ENCODE measurements at places on chromosomes 16 and 17.

- peak; percentile 73 for DNase-seq
These were observed 192.8 kb downstream of the MAP2K6 start for GRCh38 chr17:69607162-69607834.

DNA sequence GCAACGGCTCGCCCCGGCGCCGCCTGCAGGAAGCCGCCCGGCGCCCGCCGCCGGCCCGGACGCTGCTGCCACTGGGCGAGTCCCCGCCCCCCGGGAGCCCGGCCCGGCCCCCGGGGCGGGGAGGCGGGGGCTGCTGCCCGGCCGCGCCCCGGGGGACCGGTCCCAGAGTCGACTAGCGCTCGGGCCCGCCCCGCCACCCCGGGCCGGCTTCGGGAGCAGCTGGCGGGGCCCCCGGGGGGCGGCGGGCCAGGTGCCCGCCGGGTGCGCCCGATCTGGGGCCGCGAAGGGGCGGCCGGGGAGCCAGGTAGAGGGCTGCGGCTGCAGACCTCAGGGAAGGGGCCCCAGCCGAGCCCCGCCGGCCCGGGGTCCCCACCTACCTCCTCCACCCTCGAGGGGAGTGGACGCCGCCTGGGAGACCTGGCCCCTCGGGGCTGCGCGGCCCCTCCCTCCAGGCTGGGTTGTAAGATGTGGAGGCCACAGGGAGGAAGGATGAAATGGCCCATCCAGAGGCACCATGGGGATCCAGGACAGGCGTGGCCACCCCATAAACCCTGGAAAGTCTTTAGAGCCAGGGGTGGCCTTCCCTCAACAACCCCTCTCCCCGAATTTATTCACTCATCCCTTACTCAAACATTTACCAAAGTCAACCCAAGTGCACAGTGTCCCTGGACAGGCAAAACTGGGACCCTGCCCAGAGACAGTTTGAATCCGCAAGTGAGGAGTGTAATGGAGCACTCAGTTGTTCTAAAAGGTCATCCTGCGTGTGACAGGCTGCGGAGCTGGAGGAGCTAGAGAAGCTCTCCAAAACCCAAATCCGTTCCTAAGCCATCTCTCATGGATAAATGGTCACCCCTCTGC is at the start of gene CDYL2:
Gene CDYL2, minus strand, starts transcription at position 73 of the 858 bp plus-strand sequence. CDS start 425 bp downstream, outside the sequence.
- DNase-seq: no peak

DNA sequence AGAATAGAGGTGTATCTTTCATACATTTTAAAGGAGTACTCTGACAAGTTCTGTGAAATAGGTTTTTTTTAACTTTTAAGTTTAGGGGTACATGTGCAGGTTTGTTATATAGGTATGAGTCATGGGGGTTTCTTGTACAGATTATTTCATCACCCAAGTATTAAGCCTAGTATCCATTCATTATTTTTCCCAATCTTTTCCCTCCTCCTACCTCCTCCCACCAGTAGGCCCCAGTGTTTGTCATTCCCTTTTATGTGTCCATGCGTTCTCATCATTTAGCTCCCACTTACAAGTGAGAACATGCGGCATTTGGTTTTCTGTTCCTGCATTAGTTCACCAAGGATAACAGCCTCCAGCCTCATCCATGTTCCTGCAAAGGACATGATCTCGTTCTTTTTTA is 175.5 kb downstream of the CYB561 start:
- no peak for DNase-seq

DNA sequence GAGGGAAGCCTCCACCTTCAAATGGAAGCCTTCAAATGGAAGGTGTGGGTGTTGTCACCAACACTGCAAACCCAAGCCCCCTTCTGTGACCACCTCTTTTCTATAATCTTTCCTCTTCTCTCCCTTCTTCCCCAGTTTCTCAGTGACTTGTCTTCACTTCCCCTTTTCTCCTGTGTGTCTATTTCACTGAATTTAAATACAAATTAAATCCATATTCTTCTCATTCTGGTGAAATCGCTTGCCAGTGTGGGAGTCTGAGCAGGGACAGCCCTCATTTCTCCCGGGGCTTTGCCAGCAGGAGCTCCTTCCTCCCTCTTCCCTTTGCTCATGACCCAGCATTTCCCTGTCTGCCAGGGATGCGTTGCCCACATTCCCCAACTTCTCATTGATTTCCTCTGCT is 6.4 kb upstream of the ITGAX start:
- no peak for DNase-seq

GRCh38 chr16:57522960-57523359 is 13.4 kb downstream of the CCDC102A start:
- no peak for DNase-seq

DNA sequence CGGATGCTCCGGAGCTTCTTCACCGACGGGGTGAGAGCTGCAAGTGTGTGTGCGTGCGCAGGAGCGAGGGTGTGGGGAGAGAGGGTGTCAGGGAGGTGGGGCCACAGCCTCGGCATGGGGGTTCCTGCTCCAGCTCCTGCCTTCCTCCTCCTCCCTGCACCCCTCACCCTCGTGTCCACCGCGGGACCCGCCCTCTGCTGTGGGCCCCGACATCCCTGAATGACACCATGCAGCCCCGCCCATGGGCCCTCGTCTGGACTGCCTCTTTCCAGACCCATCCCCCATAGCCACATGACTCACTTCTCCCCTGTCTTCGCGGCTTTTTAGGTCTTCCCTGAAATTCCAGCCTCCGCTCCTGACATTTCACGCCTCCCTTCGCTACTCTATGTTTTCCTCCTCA is 41.6 kb downstream of the ARHGAP23 start:
- no peak for DNase-seq

- no peak for DNase-seq
These were observed 203.5 kb upstream of the N4BP1 start for GRCh38 chr16:48813485-48813884.

- DNase-seq: no peak
These were observed 43.6 kb downstream of the NFATC3 start for GRCh38 chr16:68128577-68129305.

DNA sequence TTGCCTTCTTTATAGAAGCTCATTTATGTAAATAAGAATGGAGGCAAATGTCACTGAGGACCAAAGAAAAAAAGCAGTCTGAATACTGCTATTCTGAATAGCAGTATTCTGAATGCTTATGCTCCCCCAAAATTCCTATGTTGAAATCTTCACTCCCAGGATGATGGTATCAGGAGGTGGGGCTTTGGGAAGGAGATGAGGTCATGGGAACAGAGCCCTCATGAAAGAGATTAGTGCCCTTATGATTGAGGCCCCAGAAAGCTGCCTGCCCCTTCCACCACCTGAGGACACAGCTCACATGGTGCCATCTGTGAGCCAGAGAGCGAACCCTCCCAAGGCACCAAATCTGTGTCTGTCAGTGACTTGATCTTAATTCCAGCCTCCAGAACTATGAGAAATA is 28.8 kb downstream of the HEATR6 start:
- no peak for DNase-seq

GRCh38 chr17:4733073-4733531 is 1.9 kb downstream of the MED11 start:
- DNase-seq: no peak

- no peak for DNase-seq
These were observed 124.5 kb upstream of the MAF start for GRCh38 chr16:79725051-79725450.

GRCh38 chr17:74671031-74671771 is 41.5 kb downstream of the CD300LF start:
- peak; percentile 89 for DNase-seq

GRCh38 chr16:12972246-12972645 is 70.8 kb downstream of the SHISA9 start:
- DNase-seq: no peak

DNA sequence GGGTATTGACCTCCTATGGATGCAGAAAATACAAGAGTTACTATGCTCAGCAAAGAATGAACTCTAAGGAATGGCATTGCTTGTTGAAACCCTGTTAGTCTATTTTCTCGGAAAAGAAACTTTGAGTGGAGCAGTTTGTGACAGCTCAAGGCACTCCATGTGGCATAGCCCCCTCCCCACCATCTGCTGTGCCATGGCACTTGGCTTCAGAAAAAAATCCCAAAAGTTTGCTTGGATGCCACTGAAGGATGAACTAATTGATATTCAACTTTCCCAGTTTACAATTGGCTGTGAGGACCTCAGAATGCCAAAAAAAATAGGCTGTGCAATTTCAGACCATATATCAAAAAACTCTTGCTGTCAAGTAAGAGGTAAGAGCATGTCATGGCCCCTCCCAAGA is 1.8 kb downstream of the KRT31 start:
- DNase-seq: no peak

DNA sequence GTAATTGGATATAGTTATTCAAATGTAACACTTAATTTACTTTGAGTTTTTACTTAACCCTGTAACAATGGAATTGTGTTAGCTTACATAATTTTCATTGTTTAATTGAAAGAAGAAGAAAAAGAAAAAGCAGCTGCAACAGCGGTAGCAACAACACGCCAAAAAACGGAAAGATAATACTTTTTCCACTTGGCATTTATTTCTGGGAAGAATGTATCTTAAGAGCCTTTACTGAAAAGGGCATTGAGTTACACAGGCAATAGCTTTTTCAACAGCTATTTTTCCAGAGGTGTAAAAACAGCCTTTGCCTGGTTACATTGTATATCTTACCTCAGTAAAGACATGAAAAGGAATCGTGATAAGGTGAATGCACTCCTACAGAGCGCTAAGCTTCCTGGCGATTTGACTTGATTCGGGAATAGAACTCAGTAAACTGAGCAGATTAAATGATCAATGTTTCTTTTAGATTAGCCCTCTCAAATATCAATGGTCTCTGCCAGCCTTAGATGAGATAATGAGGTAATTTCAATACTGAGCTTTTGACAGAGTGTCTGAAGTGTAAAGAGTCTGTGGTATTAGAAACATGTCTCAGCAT is 311.3 kb downstream of the CDH13 start:
- DNase-seq: no peak

DNA sequence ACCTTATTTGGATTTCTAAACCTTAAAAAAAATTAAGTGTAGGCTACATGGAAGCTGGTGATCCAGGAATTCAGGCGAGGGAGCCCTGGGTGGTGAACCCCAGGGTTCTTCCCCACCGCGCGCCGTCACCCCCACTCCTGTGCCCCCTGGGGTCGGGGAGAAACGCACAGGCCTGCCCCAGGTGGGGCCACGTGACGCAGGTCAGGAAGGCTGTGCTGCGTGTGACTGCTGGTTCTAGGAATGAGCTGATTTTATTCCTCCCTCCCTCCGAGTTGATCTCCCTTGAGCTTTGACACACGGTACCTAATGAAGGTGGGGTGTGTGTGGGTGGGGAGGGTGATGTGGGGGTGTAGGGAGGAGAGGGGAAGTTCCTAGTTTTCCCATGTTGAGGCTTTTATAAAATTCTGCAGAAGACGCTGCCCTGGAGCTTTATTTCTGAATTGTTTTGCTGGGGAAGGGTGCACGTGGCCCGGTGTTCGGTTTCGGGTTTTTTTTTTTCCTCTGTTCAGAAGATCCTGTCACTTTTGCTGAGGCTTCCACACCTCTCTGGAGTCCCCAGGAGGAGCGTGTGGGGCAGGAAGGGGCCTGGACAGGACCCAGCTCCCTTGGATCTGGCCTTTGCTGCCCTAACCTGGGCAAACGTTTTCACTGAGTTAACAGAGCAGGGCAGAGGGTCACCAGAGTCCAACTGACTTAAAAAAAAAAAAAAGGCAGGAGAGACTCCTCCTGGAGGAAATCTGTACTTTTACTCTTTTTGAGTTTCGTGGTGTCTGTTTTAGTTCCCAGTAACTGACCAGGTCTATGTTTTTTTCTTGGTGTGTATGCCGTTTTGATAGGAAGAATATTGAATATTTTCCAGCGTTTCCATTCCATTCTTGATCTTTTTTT is 55.8 kb upstream of the GSE1 start:
- DNase-seq: peak; percentile 49

- DNase-seq: no peak
These were observed 38.3 kb downstream of the ZFP90 start for GRCh38 chr16:68577352-68577853.

- DNase-seq: no peak
These were observed 19.2 kb downstream of the CD300LB start for GRCh38 chr17:74512036-74512435.
